ENCODE measurements at places on chromosomes 7 and 10. TPM values are rescaled to one million over a fixed set of nuclear protein-coding genes. Genes with fewer than 3 reads are reported as not detected.

TNS3 gene
- 1.4 TPM for total RNA-seq

CCDC172 gene
- not detected for total RNA-seq

PNLIPRP2 gene
- not detected for total RNA-seq

HDAC9 gene
- 3.2 TPM for total RNA-seq

LRRC61 gene
- 27.3 TPM for total RNA-seq
